Suppressor macrophage treated with lipopolysaccharide for 4 hours (primary cell): ENCODE measurements at places on chromosomes 6 and 20.
A peak's percentile ranks its signal among the peaks of the same experiment; 100 is the strongest.

GRCh38 chr6:684831-685636 is 7.9 kb downstream of the EXOC2 start:
- DNase-seq, result peak; percentile 81

GRCh38 chr6:313087-313486 is 20.8 kb downstream of the DUSP22 start:
- DNase-seq, result no peak

GRCh38 chr6:6645261-6645917 is 56.9 kb downstream of the LY86 start:
- peak; percentile 54 for DNase-seq

GRCh38 chr6:3244003-3244831 is 14.5 kb upstream of the PSMG4 start:
- DNase-seq, result no peak

DNA sequence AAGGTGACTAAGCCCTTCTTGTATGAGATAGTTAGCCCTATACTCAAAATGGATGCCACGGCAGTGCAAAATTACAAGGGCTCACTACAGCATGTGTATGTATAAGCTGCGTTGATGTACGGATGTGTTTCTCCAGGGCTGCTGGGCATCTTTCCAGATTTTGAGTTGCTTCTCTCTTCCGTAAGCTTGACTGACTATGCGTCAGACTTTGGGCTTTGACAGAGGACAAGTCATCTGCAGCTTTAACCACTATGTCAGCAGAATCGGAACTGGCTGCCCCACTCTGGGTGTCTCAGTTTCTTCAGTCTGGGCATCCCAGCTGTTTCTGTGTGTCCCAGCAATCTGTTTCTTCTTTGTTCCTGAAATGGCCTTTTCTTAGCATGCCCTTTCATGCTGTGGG is 241.6 kb downstream of the BTBD3 start:
- DNase-seq, result no peak

DNA sequence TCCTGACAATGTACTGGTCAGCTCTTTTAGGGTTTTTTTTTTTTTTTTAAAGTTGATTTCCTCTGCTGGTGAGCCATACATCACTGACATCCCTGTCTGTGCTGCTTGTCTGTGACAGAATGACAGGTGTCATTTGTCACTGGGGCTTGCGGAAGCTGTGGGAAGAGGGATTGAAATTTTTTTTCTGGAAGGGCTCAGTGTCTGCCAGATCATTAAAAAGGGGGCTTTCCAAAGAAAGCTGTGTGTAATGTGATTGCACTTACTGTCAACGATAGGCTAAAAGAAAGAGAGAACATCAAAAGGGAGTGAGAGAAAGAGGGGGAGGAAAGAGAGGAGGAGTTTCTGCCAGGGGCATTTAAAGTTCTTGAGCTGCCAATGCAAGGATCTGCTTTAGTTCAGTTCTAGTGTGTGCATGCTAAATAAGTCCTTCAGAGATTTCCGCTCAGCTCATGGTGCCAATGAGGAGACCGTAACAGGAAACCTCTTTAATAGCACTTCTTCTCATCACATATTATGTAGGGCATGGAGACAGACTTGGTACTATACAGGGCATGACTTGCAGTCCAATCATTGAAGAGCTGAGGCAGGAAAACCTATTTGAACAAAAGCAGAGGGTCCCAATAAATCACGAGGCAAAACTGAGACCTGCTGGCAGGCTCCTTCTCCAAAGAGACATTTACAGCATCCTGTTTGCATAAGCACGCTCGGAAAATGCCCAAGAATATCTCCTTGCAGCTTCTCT is 177.2 kb downstream of the TSHZ2 start:
- DNase-seq, result no peak

DNA sequence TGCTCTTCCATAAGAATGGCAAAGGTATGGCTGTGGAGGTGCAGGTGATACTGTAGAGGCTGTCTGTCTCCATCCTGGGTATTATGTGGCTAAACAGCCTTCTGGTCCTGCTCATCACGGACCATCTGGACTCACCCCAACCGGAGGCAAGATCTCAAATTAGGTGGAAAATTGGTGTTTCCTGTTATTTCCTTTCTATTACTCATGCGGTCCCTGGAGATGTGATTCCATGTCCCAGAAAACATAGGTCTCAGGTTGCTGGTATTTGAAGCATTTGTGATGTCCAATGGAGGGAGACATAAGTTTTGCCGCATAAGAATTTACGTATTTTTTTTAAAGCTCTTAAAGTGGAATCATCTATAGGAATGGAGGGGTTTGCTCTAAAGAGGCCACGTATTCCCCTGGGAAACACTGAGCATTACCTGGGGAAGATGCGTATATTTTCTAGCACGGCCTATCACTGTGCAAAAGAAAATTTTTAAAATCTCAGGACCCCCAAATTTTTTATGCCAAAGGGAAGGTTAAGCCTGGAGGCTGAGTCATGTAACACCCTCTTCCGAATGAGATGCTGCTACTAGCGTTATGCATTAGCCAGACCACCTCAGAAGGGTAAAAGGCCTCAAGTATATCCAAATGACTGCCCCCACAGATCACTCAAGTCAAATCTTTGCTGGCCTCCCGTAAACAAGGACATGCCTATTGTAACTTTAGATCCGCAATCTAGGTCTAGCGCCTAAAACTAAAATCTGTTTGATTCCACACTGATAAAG is 22.4 kb upstream of the PBOV1 start:
- no peak for DNase-seq

GRCh38 chr20:44166477-44166876 is 20.5 kb downstream of the JPH2 start:
- DNase-seq, result no peak

- no peak for DNase-seq
These were observed 11.1 kb downstream of the LAMA5 start for GRCh38 chr20:62355878-62356588.

- DNase-seq, result no peak
These were observed 64.1 kb upstream of the SOX4 start for GRCh38 chr6:21529431-21529830.

DNA sequence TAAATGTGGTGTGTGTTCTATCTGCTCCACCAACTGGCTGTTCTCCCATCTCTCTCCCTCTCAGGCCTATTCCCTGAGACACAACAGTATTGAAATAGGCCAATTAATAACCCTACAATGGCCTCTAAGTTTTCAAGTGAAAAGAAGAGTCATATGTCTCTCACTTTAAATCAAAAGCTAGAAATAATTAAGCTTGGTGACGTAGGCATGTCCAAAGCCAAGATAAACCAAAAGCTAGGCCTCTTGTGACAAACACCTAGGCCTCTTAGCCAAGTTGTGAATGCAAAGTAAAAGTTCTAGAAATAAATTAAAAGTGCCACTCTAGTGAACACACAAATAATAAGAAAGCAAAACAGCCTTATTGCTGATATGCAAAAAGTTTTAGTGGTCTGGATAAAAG is 29.9 kb downstream of the MTCL3 start:
- DNase-seq, result no peak

GRCh38 chr20:33024243-33024560 is 7.2 kb upstream of the BPIFB6 start:
- no peak for DNase-seq

GRCh38 chr20:41213150-41213820 is 75.9 kb downstream of the PLCG1 start:
- no peak for DNase-seq

- DNase-seq, result no peak
These were observed 158.9 kb upstream of the SASH1 start for GRCh38 chr6:148183776-148184175.

GRCh38 chr6:160060920-160061447 is 60.6 kb upstream of the SLC22A1 start:
- no peak for DNase-seq

DNA sequence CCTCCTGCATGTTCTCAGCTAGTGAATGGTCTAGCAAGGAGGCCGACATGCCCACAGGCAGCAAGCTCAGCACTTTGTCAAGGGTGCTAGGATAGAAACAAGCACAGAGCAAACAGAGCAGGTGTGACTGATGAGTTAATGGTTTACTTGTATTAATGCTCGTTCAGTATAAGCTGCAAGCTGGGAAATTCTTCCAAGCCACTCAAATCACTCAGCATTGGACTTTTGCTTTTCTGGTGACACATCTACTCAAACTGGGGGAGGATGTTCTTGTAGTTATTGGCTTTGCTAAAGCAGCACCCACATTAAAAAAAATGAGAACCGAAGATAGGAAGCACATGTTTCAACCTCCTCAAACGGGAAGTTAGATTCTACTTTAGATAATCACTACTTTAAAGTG is 43.1 kb upstream of the NEDD9 start:
- peak; percentile 86 for DNase-seq

- peak; percentile 54 for DNase-seq
These were observed at the start of gene MYO6 for GRCh38 chr6:75748743-75749538. MYO6 (plus strand) TSS chr6:75749239; CDS start chr6:75817548, 68,309 bp downstream.

- DNase-seq, result peak; percentile 18
These were observed 168.5 kb downstream of the CDC5L start for GRCh38 chr6:44556046-44556445.

DNA sequence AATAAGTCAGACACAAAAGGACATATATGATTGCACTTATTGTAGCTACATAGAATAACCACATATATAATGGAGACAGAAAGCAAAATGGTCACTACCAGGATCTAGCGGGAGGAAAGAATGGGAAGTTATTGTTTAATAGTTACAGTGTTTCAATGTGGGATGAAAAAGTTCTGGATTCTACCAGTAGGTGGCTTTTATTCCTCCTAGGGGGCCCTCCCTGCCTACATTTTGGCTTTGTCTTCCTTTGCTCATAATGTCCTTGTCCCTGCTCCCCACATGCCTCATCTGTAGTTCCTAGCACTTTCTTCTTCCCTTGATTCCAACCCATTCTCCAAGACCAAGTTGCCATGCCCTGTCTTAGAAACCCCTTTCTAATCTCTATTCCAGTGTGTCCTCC is 16.3 kb downstream of the ZNF133 start:
- no peak for DNase-seq
